ENCODE measurements at places on chromosomes 4 and X.

DNA sequence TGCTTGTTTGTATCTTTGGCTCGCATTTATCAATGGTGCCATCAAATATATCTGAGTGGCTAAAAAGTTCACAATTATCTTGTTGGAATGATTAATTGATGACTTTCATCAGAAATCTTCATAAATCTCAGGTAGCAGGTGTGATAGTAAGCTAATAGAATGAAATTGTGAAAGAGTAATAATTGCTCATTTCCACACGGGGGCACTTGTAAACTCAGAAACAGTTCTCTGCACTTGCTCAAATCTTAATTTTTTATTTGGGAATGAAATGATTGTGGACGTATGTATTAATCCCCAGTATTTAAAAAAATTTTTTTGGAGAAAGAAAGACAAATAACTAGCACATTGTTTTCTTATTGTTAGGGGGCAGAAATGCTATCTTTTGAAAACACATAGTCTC lies 132.8 kb downstream of the DTHD1 start:
- DNase-seq, result no peak

DNA sequence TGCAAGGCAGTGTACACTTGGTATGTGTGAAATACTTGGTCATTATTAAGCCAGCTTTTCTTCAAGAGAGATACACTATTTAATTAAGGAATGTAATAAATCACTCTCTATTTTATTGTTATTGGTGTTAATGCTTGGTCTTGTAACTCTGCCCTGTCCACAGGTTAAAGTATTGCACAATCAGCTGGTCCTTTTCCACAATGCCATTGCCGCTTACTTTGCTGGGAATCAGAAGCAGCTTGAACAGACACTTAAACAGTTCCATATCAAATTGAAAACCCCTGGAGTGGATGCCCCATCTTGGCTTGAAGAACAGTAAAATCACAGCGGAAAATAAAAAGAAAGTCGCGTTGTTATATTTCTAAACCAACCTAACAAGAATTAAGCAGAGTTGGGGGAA lies 26.2 kb upstream of the FHDC1 start:
- DNase-seq, result no peak

- DNase-seq, result no peak
Measured at GRCh38 chr4:63049726-63050125, 1359.5 kb downstream of the TECRL start.

DNA sequence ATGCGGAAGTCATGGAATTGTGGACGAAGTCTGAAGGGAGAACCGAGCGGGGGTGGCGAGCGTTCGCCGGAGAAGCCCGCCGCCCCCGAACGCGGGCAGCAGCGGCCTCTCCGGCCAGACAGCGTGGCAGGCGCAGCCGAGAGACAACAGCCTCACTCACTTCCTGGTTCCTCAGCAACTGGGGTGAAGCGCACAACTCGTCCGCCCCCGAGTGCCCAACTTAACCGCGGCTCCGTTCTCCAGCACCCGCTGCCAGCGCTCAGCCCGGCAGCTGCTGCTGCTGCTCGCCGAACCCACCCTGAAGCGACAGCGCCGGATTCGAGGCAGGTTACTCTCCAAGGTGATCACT lies 68.0 kb downstream of the NOCT start:
- peak; percentile 56 for DNase-seq

GRCh38 chr4:38205261-38205660 lies 245.1 kb downstream of the PTTG2 start:
- no peak for DNase-seq

GRCh38 chr4:139214039-139214534 lies 37.1 kb upstream of the ELF2 start:
- DNase-seq, result no peak

GRCh38 chr4:69591364-69591763 lies 48.1 kb downstream of the UGT2A2 start:
- no peak for DNase-seq

DNA sequence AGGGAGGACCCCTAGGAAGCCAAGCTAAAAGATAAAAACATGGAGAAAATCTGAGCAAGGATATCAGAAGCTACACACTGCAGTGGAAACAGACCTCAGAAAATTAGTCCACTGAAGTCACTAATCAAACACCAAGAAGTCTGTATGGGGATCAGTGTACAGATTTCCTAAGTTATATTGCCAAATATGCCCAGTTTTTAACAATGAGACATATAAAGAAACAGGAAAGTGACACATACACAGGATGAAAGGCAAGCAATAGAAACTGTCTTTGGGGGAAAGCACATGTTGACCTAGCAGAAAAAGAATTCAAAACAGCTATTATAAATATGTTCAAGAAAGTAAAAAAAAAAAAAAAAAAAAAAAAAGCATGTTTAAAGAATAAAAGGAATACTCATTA lies 153.7 kb downstream of the PPP4R3C start:
- DNase-seq, result no peak

DNA sequence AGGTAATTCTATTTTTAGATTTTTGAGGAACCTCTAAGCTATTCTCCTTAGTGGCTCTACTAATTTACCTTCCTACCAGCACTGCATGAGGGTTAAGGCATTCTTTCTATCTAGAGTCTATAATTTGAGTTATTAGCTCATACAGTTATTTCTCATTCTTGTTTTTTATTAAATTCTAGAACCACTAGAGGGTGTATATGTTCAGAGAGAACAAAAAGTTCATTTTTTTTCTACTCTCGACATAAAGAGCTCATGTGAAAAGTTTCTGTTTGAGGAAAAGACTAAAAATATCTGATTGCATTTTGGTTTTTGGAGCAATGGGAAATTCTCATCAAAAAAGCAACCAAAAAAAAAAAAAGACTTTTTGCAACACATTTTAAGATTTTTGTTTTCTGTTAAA lies 57.0 kb upstream of the LRAT start:
- no peak for DNase-seq

DNA sequence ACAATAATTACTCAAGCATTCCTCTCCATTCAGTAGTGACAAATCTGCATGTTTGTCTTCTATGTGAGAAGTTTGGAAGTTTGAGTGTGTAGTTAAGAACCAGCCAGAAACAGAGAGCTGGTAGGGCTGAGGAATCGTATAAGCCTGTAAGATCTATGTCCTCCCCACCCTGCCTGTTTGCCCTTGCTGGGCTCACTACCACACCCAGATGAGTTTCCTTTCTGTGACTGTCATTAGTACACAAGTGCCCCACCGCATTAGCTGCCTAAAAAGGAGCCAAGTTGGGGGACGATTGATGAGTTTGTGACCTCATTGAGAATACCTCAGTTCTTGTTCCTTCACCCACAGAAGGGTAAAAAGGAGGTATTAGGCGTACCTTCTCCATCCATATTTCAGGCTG lies 28.3 kb downstream of the DOCK11 start:
- no peak for DNase-seq

DNA sequence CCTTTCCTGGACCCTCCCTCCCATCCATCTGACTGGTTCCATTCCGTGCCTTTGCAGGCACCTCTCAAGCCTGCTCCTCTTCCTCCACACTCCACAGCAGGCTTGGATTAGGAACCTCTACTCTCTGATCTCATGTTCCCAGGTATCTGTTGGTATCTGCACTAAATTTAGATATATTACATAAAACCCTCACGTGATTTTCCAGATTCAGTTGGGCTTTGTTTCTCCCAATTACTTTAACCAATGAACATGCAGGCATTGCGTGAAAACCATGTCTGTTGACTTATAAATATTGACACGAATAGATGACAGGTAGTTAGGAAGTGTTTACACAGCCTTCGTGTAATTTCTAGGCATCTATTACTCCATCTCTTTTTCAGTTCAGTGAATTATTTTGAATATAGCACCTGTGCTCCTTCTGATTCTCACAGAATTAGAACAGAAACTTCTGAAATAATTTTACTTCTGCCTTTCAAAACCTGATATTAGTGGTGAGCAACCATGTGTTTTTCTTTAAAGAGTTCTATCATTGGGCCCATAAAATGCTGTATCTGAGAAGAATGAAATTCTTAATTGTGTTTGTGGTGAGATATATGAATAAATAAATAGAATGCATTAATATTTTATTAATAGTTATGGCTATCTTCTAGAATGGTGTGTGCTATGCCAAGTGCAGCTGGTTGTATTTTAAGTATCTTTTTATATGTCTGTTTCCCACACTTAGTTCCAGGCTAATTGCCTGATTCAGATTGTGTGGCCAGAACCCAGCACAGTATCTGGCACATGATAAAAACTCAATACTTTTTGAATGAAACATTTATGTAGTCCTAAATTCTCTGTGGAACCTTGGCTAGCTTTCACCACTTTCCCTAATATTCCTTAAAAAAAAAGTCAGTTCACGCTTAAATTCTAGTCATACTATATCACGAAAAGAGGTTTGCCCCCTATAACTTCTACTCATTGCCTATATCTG lies 304.8 kb downstream of the QDPR start:
- DNase-seq, result no peak

DNA sequence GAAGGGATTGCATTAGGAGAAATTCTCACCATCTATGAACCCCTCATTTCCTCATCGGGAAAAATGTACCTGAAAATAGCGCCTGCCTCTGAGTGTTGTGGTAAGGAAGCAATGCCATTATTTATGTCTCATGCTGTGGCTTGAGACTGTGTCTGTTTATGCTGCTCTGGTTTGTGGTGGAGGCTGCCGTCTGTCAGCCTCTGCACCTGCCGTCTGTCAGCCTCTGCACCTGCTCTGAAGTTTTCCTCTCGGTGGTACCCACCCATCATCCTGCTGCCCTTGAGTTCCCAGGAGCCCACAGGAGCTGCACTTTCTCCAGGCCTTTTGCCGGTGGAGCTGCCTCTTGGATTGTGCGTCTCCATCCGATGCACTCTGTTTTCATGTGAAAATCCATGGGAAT lies 68.5 kb upstream of the PPP2R3B start:
- DNase-seq, result no peak

DNA sequence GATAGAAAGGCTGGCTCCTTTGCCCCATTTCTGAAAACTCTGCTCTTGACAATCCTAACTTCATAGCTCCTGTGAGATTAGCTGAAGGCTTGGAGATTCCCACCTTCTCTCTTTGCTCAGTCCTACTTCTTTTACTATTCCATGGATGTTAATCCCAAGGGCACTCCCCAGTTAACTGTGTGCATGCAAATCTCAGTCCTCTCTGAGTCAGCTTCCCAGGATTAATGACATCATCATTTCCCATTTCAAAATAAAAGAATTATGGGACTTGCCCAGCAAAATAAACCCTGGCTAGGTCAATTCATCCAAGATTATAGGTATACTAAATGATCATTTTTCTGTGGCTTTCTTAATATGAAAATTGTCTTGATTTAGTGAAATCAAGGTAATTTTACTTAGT lies 328.6 kb upstream of the NR3C2 start:
- no peak for DNase-seq

- no peak for DNase-seq
Measured at GRCh38 chr4:168437192-168437943, 42.9 kb downstream of the DDX60L start.

GRCh38 chr4:52372269-52372668 lies 286.8 kb downstream of the USP46 start:
- DNase-seq, result no peak

GRCh38 chr4:39044956-39045826 lies 13.0 kb upstream of the TMEM156 start:
- DNase-seq, result no peak

DNA sequence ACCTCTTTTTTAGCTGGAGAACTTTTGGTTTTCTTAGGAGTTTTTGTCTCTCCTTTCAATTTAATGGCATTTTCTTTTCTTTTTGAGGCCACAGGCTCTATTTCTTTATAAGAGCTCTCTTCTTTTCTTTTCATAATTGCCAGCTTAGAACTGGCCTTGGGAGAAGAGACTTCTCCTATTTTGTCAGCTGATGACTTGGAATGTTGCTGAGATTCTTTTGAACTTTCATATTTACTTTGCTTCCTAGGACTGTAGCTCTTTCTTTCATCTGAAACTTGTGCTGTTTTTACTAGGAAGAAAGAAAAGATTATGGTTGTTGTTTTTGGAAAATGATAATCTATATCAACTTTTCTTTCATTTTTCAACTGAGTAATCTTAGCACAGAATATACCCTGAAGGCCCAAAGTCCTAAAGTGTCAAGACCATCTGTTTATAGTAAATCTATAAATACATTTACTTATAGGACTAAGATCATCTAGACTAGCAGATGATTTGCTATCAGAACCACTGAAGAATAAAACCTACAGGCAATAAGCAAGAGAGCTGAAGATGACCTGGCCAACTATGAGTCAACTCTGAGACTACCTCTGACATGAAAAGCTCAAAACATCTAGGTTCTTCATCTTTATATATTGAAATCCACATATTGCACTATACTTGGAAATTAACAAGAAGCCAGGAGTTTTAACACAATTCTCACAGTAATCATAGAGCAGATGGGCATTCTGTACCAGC lies 45.6 kb downstream of the RFC1 start:
- DNase-seq, result no peak

DNA sequence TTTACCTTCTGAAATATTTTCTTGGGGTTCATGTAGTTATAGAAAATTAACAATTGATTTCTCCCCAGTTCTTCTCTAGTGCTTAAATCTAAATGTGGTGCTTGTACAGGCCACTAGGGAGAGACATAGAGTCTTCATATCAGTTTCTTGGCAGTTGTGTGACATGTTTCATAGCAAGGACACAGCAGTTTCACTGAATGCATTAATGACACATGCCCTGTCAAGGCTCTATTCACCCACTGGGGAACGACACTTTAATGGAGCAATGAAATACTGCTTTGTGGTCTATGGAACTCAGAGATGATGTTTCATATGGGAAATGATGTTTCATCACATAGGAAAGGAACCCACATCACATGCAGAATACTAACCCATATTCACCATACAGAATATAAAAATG lies 2.8 kb downstream of the VEGFC start:
- DNase-seq, result no peak

DNA sequence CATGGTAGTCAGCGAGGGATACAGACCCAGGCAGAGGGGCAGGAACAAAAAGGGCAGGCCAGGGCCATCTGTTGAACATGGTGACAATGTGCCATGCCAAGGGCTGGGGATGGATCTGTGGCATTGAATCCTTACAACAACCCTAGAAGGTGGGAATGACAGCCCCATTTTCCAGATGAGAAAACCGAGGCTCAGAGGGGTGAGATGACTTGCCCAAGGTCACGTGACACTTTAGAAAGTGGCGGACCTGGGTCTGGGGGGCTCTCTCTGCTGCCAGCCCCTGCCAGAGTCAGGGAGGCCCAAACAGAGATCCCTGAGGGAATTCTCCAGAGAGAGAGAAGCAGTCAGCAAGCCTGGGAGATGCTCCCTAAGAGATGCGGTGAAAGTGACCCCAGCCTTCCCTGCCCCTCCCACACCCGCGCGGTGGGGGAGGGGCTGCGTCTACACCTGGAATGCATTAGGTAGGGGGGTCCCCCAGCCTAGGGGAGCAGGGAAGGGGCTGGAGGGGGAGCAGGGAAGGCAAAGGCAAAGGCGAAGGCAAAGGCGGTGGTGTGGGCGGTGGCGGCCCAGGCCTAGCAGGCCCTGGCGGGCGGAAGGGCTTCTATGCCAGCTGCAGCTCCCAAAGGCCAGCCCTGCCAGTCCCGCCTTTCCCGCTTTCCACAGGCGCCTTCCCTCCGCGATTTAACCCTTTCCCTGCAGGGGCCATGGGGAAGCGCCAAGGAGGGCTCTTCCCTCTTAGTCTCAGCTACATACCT lies 13.0 kb downstream of the FGD1 start:
- DNase-seq, result no peak
